Nephron progenitor cell (in vitro differentiated cells): ENCODE measurements at places on chromosomes 5 and 9.

DNA sequence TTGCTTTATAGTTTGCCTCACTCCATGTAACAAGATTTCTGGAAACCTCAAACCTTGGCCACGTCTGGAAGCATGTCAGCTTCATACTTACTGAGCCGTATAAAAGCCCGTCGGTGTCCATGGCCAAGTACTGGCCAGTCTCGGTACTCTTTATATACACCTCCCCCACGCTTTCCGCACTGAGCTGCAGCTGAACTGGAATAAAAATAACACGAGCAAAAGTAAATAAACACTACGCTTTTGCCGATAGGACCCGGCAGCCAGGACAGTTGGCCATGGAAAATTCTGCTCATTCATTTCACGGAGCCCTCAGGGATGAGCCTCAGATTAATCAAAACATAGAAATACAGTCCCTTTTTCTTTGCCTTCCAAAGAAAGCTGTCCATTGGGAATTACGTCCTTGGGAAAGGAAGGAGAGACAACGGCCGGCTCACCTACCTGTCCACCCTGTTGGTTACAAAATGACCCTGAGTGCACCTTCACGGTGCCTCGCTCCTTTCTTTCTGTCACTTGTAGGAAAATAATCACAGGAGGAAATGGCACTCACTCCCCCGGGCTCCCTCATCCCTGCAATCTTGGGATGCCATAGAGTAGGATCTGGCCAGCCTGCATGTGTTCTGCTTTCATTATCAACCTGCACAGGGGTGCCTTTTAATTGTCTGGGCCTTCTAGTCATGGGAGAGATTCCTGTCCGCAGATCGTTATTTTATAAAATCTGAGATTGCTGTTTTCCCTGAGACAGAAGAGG is 85.1 kb downstream of the FGF1 start:
- peaks cover 65% of the 10 kb centered on the region for H3K4me1 ChIP-seq
- no peaks in the 10 kb centered on the region for H3K27me3 ChIP-seq
- H3K36me3 ChIP-seq = no peaks in the 10 kb centered on the region
- peak overlapping the region; percentile 85 for H3K27ac ChIP-seq
- peak; percentile 28 for DNase-seq
- H3K4me3 ChIP-seq = peak overlapping the region; percentile 65

GRCh38 chr5:30959238-30959637 is 234.2 kb upstream of the CDH6 start:
- peaks cover 5% of the 10 kb centered on the region for H3K4me1 ChIP-seq
- no peaks in the 10 kb centered on the region for H3K27me3 ChIP-seq
- H3K4me3 ChIP-seq = no peak overlapping the region
- H3K36me3 ChIP-seq = no peaks in the 10 kb centered on the region

DNA sequence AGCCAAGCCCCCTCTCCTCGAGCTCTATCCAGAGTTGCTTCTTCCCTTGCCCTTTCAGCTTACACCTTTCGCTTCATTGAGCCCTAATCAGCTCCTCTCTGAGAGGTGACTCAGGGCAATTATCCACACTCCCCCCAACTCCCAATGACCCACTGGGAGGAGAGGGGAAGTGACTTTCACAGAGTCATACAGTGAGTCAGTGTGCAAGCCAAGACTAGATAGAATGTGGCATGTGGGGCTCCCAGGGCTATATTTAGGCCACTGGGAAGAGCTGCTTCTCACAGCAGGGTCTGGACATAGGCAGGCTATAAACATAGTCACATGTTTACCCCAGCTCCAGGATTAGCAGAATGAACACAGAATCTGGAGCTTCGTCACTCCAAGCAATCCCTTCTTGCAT is 57.4 kb downstream of the NRG2 start:
- no peaks in the 10 kb centered on the region for H3K36me3 ChIP-seq
- peaks cover 26% of the 10 kb centered on the region for H3K27me3 ChIP-seq
- H3K4me1 ChIP-seq = peaks cover 28% of the 10 kb centered on the region

DNA sequence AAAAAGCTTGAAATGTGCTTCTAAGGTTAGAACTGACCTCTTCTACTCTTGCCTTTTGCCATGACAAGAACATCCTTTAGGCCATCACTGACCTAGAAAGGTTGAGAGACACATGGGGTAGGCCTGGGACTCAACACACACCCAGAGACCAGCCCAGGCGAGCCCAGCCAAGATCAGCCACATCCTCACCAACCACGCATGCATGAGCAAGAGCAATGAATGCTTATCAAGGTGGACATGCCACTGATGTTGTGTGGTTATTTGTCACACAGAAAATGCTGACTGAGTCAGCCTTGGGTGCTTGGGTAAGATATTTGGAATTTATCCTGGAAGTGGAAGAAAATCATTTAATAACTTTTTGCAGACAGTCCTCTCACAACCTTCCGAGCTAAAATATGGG is 39.4 kb downstream of the SMIM23 start:
- H3K4me3 ChIP-seq = no peak overlapping the region
- no peak overlapping the region for H3K27ac ChIP-seq
- peaks cover 15% of the 10 kb centered on the region for H3K27me3 ChIP-seq
- no peak for DNase-seq

DNA sequence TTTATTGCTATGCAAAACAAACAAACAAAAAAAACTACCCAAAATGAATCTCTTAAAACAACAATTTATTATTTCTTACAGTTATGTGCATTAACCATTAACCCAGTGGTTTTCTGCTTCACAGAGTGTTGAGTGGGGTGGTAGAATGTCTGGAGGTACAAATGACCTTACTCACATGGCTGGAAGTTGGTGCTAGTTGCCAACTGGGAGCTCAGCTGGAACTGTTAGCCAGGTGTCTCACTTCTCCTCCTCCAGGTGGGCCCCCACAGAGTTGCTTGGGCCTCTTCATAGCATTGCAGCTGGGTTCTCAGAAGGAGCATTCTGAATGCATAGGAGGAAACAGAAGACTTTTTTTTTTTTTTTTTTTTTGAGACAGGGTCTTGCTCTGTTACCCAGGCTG is 10.5 kb upstream of the B4GALT1 start:
- no peak overlapping the region for H3K4me3 ChIP-seq
- no peaks in the 10 kb centered on the region for H3K4me1 ChIP-seq
- no peak for DNase-seq
- H3K27me3 ChIP-seq = peaks cover 21% of the 10 kb centered on the region
- H3K36me3 ChIP-seq = no peaks in the 10 kb centered on the region

DNA sequence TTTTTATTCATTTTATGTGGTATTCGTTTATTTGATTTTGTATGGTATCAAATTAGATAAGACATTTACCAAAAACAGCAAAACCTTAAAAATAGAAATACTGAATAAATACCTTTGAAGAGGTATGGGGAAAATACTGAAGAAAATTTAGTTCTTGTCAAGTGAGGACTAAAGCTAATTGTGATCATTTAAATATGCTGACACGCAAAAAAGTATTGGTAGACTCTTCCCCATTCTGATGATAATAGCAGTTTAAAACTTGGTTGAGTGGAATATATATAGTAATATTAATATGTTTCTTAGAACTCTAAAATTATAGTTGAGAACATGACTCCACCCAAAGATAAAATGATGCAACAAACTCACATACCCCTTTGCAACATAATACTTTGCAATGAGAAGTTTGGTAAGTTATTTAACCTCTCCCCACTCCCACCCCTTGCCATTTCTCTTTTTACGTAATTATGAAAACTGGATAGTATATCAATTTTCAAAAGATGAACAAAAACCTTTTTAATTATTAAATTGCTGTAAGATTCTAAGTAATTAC is 30.1 kb upstream of the SNX24 start:
- H3K4me3 ChIP-seq = no peak overlapping the region
- DNase-seq = no peak
- H3K27me3 ChIP-seq = no peaks in the 10 kb centered on the region
- H3K4me1 ChIP-seq = peaks cover 9% of the 10 kb centered on the region
- no peak overlapping the region for H3K27ac ChIP-seq

DNA sequence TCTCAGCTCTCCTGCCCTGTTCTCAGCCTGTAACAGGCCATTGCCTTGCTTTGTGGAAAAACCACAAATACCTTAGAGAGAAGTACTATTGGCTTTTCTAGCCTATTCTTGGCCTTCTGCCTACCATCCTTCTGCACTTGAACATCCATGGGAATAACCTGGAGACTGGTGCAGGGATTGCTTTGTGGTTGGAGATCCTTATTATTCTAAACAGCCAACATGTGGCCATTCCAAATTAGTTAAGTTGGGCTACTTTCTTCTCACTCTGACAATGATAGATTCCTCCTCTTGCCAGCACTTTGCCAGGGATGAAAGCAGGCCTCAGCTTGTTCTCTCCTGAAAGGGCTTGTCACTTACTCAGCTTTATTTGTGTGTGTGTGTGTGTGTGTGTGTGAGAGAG is 240.4 kb downstream of the GLIS3 start:
- H3K36me3 ChIP-seq = peaks cover 57% of the 10 kb centered on the region
- DNase-seq = no peak
- no peaks in the 10 kb centered on the region for H3K4me1 ChIP-seq
- H3K4me3 ChIP-seq = no peak overlapping the region
